ENCODE measurements at places on chromosomes 3 and 15.

DNA sequence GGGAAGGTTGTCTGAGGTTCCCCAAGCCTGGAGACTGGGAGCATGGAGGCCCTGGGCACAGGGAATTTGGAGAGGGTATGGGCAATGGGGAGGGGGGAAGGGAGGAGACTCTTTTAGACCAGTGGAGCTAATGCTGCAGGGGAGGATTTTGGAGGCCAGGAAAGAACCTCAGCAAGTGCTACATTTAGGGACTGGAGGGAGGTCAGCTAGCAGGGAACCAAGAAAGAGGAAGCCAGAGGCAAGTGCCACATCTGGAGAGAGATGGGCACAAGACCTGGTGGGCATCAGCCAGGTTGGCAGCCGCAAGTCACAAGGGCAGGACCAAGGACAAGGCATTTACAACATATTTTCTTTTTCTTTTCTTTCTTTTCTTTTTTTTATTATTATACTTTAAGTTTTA lies 20.7 kb downstream of the PLEKHO2 start:
- DNase-seq, result no peak

DNA sequence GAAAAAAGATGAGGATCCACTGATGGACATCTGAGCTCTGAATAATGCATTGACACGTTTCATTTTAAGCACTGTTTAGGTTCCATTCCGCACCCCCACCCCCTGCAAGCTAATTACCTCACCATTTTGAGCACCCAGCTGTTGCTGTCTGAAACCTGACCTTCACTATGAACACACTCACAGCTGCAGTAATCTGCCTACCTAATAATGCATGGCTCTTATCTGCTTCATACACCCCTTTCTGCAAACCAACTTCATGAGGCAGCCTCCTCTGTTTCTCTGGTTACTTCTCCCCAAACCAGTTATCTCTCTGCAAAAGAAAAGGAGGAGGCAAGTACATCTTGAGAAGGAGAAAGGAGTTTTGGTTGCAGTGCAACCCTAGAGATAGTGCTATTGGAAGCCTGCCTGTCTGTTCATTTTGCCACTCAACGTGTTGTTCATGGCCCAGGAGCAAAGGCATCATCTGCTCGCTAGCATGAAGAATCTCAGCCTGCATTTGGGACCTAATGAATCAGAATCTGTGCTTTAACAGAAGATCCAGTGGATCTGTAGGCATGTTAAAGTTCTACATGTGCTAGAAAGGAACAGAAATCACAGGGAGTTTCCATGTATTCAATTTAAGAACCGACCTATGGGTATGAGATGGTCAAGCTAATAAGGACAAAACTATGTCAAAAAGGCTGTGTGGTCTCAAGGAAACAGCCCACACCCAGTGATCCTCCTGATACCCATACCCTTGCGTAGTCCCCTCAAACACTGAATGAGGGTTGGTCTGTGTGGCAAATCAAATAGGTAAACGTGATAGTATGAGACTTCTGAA lies 87.2 kb downstream of the MB21D2 start:
- DNase-seq, result no peak

GRCh38 chr3:148464246-148464645 lies 233.5 kb upstream of the AGTR1 start:
- no peak for DNase-seq

DNA sequence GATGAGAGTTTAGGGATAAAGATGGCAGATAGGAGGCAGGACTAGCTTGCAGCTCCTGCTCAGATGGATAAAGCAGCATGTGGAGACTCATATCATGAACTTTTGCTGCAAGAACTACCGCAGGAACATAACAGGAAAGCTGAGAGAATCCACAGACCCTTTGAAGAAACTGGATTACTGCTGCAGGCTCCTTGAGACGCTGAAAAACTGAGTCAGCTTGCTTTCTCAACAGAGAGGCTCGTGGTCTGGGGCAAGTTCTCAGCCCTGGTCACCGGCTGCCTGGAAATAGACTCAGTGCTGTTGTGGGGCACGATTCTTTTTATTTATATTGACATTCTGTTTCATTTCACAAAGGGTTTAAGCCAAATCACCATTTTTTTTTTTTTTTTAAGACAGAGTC lies 28.8 kb upstream of the TRIM59 start:
- no peak for DNase-seq
